ENCODE measurements at places on chromosomes 4 and X. TPM values are rescaled to one million over a fixed set of nuclear protein-coding genes. Genes with fewer than 3 reads are reported as not detected.

DNA sequence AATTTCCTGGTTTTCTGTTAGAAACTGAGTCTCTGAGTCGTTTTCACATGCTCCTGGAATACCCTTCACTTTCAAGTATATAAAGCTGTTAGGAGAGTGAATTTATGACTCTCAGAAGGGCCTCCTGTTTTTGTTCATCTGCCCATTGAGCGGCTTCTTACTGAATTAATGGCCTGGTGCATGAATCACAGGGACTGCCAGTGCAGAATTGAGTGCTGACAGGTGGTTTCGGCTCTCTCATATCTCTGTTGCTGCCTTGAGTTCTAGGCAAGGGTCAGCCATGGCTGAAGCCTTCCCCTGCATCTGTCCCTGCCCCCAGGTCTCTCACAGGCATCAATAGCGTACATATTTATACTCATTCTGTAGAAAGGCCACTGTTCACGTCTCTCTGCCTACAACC is 22.7 kb upstream of the SEPSECS start:
- DNase-seq: no peak

GRCh38 chr4:14918336-14918735 is 83.9 kb upstream of the CPEB2 start:
- DNase-seq: peak; percentile 63

- DNase-seq: no peak
Measured at GRCh38 chrX:45513042-45513441, 312.4 kb upstream of the DIPK2B start.

GRCh38 chr4:81796790-81797528 is 325.3 kb upstream of the RASGEF1B start:
- DNase-seq: no peak

DNA sequence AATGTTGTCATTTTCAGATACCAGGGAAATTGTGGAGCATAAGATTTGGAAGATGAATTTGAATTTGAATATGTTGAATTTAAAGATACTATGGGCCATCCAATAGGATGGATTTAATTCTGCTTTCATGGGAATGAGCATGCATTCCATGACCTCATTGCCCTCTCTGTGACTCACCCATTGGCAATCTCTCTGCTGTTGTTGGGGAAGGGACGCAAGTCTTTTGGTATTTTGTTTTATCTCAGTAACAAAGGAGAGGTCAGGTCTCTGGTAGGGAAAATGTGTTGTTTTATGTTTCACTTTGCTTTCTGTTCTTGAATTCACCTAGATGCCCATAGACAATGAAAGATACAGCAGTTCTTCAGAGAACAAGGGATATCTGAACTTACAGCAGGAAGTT is 42.1 kb upstream of the MAGEA4 start:
- no peak for DNase-seq

- DNase-seq: no peak
Measured at GRCh38 chrX:16778545-16778944, 7.7 kb upstream of the TXLNG start.

The GAGE1 gene
- not detected for polyA plus RNA-seq

The OTC gene
- not detected for polyA plus RNA-seq

DNA sequence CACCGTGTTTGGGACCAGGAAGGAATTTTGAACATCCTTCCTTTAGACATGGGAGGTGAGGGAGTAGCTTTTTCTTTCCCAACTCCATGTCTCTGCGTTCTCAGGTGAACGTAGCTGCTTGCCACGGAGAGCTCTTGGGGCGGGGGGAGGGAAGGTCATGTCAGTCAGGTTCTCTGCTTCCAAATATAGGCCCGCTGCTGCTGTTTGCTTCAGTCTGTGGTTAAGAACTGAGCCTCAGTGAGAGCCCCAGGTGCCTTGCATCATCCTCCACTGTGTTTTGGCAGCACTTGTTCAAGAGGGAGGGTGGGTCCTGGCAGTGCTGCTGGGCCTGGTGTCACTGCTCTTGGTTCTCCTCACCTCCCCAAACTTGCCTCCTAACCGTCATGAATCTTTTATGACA is 46.5 kb downstream of the HADH start:
- DNase-seq: no peak

GRCh38 chr4:89273741-89274141 is 33.9 kb downstream of the GPRIN3 start:
- DNase-seq: no peak

DNA sequence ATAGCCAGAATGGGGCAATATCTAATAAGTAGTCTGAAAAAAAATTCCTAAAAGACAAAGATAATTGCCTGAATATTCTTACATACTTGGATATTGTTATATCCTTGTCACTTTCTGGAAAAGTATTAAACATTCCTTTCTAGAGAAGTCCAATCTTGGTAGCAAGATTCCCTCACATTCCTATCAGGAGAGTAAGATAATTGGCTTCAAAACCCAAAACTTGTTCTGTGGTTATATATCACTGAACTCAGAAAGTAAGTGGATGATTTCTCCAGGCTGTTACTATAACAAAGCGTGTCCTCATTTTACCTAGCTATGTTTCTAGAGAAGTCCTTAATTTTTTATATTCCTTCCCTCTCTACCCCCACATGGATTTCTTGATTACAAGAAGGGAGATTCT is 46.0 kb upstream of the TEX13A start:
- DNase-seq: no peak

The PLAC8 gene
- 2.1 TPM for polyA plus RNA-seq

DNA sequence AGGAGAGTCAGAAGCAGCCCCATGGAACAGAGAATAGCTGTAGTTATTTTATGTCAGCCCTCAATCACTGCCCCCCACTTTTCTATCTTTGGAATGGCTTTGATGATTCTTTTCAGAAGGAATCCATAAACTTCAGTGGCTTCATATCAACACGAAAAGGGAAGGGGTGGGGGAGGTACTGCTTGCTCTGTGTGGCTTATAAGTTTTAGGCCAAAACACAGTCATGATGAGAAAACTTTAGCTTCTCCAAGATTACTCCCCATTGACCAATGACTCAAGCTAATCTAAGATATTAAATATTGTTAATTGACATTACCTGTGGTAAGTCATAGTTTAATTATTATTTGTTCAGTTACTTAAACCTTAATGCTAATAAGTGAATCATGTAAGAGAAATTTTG is 669.6 kb upstream of the FAM241A start:
- DNase-seq: no peak

- DNase-seq: no peak
Measured at GRCh38 chr4:113131621-113132020, 82.2 kb downstream of the ANK2 start.

- DNase-seq: no peak
Measured at GRCh38 chr4:169407217-169407845, 136.6 kb upstream of the SH3RF1 start.

GRCh38 chr4:187390646-187391045 is 604.9 kb upstream of the ZFP42 start:
- DNase-seq: no peak

The MAP7D2 gene
- 12.5 TPM for polyA plus RNA-seq

All from brain (organoid and tissue), 16 donors.